Breast epithelium (tissue), 4 donors: ENCODE measurements at places on chromosomes 13 and 19. TPM values are rescaled to one million over a fixed set of nuclear protein-coding genes. Genes with fewer than 3 reads are reported as not detected.

Gene SCAMP4
- total RNA-seq: 41.4 TPM

Gene ACTMAP
- total RNA-seq: 2.6 TPM

GRCh38 chr13:48919751-48920150 is 56.0 kb upstream of the FNDC3A start:
- no peaks in the 10 kb centered on the region for H3K4me1 ChIP-seq
- H3K27me3 ChIP-seq: no peaks in the 10 kb centered on the region
- H3K36me3 ChIP-seq: no peaks in the 10 kb centered on the region
- H3K27ac ChIP-seq: no peak overlapping the region
- H3K4me3 ChIP-seq: no peak overlapping the region
- no peak for DNase-seq

Gene IL11
- 0.29 TPM for total RNA-seq

- H3K4me1 ChIP-seq: no peaks in the 10 kb centered on the region
- H3K36me3 ChIP-seq: no peaks in the 10 kb centered on the region
- no peak overlapping the region for H3K27ac ChIP-seq
- H3K27me3 ChIP-seq: no peaks in the 10 kb centered on the region
- no peak for DNase-seq
- no peak overlapping the region for H3K4me3 ChIP-seq
Observed at GRCh38 chr13:42652642-42653415, 78.9 kb downstream of the TNFSF11 start.

DNA sequence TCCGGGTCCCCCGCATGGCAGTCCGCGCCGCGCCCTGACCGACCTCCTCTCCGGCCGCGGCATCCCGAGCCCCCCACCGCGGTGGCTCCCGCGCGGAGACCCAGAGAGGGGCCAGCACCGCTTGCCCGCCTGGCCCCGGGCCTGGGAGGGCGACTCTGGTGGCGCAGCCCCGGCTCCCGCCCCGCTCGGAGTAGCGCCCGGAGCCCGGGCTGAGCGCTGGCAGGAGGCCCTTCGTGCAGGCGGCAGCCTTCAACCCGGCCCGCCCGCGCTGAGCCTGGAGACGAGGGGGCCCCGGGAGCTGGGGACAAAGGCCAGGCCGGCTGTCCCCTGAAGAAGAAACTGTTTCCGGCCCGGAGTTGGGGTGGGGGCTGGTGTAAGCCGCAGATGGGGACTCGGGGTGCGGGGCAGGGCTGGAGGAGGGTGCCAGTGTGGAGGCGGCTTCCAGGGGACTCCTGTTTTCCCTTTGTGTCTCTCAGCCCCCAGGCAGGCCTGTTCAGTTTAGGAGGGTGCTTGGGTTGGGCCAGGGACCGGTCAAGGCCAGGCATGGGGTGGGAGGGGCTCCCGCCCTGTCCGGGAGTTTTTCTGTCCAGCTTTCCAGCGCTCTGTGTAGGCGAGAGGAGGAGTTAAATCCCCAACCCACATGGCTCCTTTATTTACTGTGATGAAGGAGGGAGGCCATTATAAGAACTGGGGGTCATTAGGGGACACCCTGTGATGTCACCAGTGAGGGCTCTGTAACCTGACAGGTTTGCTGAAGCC is 935 bp downstream of the LRP3 start:
- no peak for DNase-seq
- H3K4me3 ChIP-seq: peak overlapping the region; percentile 97
- peak overlapping the region; percentile 87 for H3K27ac ChIP-seq
- no peaks in the 10 kb centered on the region for H3K27me3 ChIP-seq
- no peaks in the 10 kb centered on the region for H3K36me3 ChIP-seq
- H3K4me1 ChIP-seq: no peaks in the 10 kb centered on the region

- no peaks in the 10 kb centered on the region for H3K36me3 ChIP-seq
- peaks cover 2% of the 10 kb centered on the region for H3K27me3 ChIP-seq
- DNase-seq: no peak
- H3K4me1 ChIP-seq: no peaks in the 10 kb centered on the region
- H3K4me3 ChIP-seq: peak overlapping the region; percentile 67
Observed at GRCh38 chr19:15448778-15449619, 757 bp downstream of the WIZ start.

- H3K27ac ChIP-seq: peak overlapping the region; percentile 74
- peak; percentile 85 for DNase-seq
- no peaks in the 10 kb centered on the region for H3K36me3 ChIP-seq
- no peaks in the 10 kb centered on the region for H3K4me1 ChIP-seq
Observed at GRCh38 chr13:75458696-75459422, 23.1 kb downstream of the TBC1D4 start.

GRCh38 chr19:45376045-45376724 is 5.8 kb upstream of the ERCC2 start:
- H3K4me3 ChIP-seq: no peak overlapping the region
- H3K4me1 ChIP-seq: no peaks in the 10 kb centered on the region
- no peak overlapping the region for H3K27ac ChIP-seq
- no peaks in the 10 kb centered on the region for H3K27me3 ChIP-seq
- no peaks in the 10 kb centered on the region for H3K36me3 ChIP-seq

DNA sequence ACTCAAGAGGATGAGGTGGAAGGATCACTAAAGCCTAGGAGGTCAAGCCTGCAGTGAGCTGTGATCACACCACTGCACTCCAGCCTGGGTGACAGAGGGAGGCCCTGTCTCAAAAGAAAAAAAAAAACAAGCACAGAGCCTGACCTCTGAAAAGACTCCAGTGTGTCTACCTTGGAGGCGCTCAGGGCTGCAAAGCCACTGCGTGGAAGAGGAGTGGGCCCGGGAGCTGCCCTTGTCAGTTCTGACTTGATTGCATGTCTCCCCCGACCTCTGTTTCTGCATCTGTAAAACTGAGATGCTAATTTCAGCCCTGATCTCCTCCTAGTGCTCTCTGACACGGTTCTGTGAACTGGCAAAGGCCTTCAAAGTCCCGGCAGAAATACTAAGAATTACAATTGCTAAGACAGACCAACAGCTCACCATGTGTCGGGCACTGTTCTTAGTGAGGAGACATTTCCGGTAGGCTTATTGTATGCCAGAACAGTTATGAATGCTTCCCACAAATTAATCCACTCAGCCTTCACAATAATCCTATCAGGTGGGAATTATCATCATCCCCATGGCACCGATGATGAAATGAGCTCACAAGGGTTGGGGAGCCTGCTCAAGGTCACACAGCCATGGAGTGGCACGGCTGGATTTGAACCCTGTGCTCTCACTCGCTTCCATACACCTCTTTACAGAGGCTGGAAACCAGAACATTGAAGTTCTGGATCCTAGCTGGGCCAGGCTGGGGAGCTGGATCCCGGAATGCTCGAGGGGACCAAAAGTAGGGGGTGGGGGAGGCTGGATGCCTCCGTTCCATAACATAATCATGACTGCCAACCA is 3.5 kb downstream of the AKT2 start:
- DNase-seq: no peak
- H3K27ac ChIP-seq: no peak overlapping the region
- H3K4me1 ChIP-seq: peaks cover 28% of the 10 kb centered on the region
- no peak overlapping the region for H3K4me3 ChIP-seq
- no peaks in the 10 kb centered on the region for H3K27me3 ChIP-seq
- no peaks in the 10 kb centered on the region for H3K36me3 ChIP-seq

DNA sequence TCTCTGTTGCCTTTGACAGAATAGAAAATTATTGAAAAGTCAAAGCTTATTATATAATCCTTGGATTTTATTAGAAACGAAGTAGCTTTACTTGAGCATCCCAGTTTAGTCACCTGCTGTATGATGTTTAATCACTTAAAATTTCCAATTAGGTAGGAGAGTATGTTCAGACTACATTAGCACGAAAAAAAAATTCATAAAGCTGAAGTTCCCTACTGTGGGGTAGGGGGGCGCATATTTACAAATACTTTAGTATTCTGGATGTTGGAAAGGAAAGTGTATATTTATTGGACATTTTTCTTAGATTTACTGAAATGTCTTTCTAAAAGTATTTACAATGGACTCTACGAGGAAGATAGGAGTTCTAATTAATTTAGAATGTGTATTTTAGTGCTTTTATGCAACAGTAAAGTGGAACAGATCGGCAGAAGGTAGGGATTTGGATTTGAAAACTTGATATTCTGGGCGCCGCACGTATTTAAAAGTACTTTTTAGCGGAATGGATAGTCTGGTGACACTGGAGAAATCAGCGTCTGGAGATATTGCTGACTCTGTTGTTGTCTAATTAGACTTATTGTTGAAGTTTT is 1.9 kb downstream of the CDK8 start:
- H3K4me1 ChIP-seq: no peaks in the 10 kb centered on the region
- DNase-seq: no peak
- H3K36me3 ChIP-seq: no peaks in the 10 kb centered on the region
- H3K27me3 ChIP-seq: no peaks in the 10 kb centered on the region

Gene KIR2DL1
- total RNA-seq: not detected

- no peaks in the 10 kb centered on the region for H3K27me3 ChIP-seq
- H3K27ac ChIP-seq: no peak overlapping the region
- H3K4me3 ChIP-seq: no peak overlapping the region
- no peaks in the 10 kb centered on the region for H3K4me1 ChIP-seq
Observed at GRCh38 chr19:48698046-48698445, 2.3 kb downstream of the FUT2 start.

GRCh38 chr13:32893176-32893575 is 123.0 kb upstream of the KL start:
- no peak overlapping the region for H3K27ac ChIP-seq
- H3K27me3 ChIP-seq: no peaks in the 10 kb centered on the region
- no peak overlapping the region for H3K4me3 ChIP-seq
- DNase-seq: no peak

DNA sequence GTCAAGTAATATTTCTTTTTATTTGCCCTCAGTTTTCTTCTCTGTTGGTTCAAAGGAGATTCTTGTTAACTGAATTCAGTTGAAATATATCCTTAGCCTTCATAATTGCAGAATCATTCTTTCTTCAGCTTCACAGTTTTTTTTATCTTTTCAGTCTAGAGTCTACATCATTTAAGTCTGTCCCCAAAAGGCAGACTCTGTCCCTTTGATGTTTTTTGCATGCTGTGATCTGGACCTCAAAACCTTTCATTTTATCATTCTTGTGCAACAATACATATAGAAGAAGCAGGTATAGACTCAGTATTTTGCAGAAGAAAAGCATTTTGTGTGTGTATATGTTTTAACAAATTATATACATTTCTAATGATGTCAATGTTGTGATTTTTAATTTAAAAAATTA is 734.8 kb upstream of the GPC6 start:
- no peak overlapping the region for H3K4me3 ChIP-seq
- no peaks in the 10 kb centered on the region for H3K27me3 ChIP-seq
- no peak overlapping the region for H3K27ac ChIP-seq
- H3K36me3 ChIP-seq: no peaks in the 10 kb centered on the region
- H3K4me1 ChIP-seq: no peaks in the 10 kb centered on the region
- no peak for DNase-seq
